DMS153 (cell line): ENCODE measurements at places on chromosomes 13 and 19.

- DNase-seq: no peak
Observed at GRCh38 chr13:39787086-39787487, 131.6 kb downstream of the COG6 start.

DNA sequence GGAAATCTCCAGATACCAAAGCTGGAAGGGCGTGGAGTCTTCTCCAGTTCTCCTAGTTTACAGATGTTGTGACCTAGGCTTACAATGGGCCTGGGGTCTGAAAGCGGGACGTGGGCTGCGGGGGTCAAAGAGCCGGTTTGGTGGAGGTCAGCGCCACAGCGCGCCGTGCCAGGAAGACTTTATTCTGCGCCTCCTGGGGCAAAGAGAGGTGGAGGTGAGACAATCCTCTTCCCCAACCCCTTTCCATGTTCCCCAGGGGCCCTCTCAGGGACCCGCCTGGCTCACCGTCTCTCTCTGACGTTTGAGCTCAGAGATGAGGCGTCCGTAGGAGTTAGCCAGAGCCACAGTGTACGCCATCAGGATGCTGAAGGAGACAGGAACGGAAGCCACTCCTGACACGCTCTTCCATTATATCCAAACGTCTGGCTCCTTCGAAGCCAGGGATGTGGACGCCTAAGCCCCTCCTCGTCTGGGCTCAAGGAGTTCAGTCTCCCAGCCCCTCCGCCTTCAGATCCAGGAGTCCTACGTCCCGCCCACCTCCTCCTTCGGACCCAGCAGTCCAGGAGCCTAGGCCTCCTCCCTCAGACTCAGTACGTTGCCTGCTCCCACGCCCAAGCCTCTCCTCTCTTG lies 776 bp upstream of the LENG1 start:
- no peak for DNase-seq

DNA sequence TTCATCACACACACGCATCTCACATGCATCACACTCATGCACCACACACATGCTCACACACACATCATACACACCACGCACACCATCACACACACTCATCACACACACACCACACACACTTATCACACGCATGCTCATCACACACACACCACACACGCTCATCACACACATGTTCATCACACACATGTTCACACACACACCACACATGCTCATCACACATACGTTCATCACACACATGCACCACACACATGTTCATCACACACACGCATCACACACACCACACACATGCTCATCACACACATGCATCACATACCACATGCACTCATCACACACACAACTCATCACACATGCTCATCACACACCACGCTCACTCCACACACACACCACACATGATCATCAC lies 46.9 kb downstream of the C1QTNF9 start:
- no peak for DNase-seq

GRCh38 chr19:2215281-2215751 lies 20.8 kb downstream of the PLEKHJ1 start:
- no peak for DNase-seq

GRCh38 chr13:74575729-74576125 lies 441.5 kb upstream of the KLF12 start:
- DNase-seq: peak; percentile 36

- no peak for DNase-seq
Observed at GRCh38 chr13:76440568-76440967, 445.6 kb downstream of the KCTD12 start.
